ENCODE measurements at places on chromosomes 16 and 17.

DNA sequence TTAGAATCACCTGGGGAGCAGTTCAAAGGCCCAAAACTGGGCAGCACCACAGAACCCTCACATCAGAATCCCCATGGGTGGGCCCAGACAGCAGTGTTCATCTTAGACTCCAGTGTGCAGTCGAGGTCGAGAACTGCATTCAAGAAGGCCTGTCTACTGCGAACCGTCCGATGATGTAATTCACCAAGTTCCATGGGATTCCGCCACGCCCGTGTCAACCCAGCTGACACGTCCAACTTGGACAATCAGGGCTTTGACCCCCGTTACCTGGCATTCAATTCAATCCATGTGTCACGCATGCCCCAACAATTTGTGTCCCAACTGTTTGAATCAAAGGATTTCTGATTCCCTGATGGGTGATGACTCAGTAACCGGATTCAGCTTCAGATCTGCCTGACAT lies 9.2 kb downstream of the HSBP1 start:
- DNase-seq: no peak

DNA sequence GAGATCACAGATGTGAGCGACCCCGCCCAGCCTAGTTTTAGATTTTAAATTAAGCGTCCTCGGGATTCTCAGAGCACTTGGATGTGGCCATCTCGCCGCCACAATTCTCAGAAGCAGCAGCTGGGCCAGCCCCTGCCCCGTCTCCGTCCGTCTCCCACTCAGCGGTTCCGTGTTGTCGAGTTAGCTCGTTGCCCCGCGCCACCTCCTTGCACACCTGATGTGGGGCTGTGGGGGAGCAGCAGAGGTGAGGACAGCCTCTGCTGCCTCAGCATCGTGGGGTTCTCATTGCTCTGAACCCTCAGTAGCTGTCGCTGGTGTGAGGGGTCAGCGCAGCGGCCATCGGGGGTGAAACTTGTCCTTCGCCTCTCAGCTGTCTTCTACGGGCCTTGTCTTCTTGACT lies 8.2 kb upstream of the RPL13 start:
- no peak for DNase-seq

- no peak for DNase-seq
Measured at GRCh38 chr17:45050481-45051059, 862 bp downstream of the DCAKD start.

DNA sequence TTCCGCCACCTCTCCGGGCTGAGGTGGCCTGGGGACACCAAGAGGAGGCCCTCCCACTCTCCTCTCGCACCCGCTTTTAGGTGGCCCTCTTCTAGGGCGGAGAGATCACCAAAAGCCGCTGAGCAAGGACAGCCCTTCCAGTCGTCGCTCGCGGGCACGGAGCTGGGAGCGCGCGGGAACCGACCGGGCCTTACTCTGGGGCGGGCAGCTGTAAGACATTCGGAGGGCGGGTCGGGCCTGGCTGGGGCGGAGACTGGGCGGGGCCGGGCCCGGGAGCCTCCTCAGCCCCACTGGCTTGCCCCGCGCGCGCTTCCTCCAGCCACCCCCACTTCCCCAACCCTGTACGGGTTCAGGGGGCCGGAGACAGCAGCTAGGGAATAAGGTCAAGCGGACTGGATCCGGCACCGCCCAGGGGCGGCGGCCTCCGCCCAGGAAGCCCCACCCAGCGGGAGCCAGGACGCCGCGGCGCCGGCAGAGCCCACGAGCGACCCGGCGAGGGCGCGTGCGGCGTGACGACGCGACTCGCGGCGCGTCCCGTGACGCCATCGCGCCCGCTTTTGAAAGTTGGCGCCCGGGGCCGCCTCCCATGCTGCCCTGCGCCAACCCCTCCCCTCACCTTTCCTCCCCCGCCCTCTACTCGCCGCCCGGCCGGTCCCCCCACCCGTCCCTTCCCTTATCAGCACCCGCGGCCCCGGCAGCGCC lies 351 bp upstream of the CTCF start:
- DNase-seq: peak; percentile 99

- peak; percentile 66 for DNase-seq
Measured at GRCh38 chr17:27760069-27760885, 40.1 kb downstream of the NOS2 start.

Data from T47D (cell line).